Memory B cell (primary cell): ENCODE measurements at places on chromosomes 11 and 22.

DNA sequence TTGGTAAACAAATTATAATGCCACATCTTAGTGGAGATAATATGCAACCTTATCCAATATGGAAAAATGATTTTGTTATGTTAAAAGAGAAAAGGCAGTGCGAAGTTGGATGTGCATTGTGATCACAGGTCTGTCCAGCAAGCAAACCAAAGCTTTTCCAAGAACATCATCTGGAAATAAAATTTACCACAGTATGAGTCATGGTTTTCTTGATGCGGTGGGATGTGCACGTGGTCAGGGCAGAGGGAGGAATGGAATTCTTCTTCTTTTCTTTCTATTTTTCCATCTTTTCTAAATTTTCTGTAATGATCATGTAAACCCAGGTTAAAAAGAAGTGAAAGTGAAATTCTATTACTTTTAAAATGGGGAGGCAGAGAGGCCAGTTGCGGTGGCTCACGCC lies 169.8 kb downstream of the C11orf91 start:
- no peak for DNase-seq

GRCh38 chr11:122261546-122261945 lies 145.5 kb upstream of the BLID start:
- no peak for DNase-seq

DNA sequence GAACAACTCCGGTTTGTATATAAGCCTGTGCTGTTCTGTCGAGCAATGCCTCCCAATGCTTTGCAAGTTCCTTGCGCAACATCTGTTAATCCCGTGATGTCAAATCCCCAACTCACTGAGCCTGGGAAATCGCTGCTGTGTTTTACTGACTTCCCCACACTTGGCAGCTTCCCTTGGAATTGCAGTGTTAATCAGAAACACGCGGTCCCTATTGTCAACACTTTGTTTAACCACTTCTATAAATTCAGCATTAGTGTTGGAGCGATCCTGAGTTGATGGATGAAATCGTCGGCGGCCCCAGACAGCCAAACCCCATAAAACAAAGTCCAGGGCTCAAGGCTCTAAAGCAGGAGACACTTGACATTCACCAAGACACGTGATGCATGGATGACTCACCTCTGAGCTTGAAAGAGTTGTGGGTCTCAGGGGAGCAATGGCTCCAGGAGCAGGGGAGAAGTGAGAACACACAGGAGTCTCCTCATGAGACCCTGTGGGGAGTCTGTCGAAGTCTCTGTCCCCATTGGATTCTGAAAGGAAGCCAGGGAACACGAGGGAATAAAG lies 555.3 kb downstream of the MIAT start:
- DNase-seq = no peak

GRCh38 chr11:116169776-116170175 lies 603.0 kb downstream of the BUD13 start:
- DNase-seq = no peak

- DNase-seq = no peak
Observed at GRCh38 chr22:39684702-39685281, 114.2 kb downstream of the CACNA1I start.

GRCh38 chr11:114796954-114797721 lies 118.8 kb downstream of the NXPE2 start:
- no peak for DNase-seq

DNA sequence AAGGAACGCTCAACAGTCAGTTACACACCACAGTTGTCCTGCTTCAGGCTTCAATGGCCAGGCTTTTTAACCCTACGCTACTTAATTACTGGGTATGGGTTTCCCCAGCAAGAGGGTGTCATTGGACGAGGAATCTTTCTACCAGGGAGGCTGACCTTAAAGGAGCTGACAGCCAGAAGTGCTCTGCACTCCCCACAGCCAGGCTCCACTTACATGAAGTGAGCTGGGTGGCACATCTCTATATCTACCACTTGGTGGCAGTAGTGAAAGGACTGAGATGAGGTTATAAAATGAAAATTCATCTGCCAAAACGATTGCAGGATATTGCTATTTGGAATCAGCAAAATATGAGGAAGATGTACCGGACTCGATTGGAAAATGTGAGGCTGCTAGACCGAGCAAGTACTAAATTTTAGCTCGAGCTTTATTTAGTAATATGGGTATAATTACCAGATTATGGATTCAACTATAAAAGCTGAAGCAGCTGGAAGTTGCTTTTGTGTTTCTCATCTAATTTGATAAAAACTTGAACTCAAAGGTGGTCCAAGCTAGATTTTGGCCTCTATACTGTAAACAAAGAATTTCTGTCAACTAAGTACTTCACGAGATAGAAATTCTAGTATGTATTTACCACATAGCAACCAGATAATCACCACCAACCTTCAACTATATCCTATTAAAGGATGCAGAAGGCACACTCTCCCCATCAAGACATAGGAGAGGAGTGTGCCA lies 53.9 kb upstream of the CEP126 start:
- peak; percentile 25 for DNase-seq

DNA sequence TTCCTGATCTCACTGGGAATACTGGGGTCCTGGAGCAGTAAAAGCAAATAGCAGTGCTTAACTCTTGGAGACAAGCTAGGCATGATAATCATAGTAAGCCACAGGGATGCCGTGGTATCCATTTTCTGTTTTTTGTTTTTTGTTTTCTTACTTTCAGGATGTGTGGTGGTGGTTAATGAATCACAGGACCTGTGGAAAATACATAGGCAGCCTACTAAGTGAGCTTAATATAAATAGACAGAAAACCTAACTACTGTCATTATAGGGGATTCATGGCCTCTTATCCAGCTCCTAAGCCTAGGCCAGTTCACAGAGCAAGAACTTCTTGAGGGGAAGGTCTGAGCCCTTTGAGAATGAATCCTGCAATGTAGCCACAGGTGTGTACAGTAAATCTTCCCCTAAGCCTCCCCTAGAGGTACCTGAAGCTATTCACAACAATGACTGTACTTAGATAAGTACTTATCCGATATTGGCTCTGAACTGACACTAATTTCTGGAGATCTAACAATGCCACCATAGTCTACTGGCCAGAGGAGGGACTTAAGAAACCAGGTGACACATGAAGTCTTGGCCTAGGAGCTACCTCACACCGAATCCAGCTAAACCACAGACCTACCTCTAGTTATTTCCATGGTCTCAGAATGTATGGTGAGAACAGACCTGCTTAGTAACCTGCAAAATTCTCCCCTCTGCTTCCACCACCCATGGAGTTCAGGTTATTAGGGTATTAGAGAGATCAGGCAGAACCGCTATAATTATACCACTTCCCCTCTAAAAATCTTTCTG lies 83.6 kb downstream of the ENTHD1 start:
- DNase-seq = no peak

- DNase-seq = no peak
Observed at GRCh38 chr11:125262830-125263218, 98.3 kb downstream of the PKNOX2 start.

- DNase-seq = no peak
Observed at GRCh38 chr11:84243629-84244263, 957.6 kb upstream of the CCDC90B start.

GRCh38 chr22:49777569-49778249 lies 50.0 kb downstream of the BRD1 start:
- no peak for DNase-seq

DNA sequence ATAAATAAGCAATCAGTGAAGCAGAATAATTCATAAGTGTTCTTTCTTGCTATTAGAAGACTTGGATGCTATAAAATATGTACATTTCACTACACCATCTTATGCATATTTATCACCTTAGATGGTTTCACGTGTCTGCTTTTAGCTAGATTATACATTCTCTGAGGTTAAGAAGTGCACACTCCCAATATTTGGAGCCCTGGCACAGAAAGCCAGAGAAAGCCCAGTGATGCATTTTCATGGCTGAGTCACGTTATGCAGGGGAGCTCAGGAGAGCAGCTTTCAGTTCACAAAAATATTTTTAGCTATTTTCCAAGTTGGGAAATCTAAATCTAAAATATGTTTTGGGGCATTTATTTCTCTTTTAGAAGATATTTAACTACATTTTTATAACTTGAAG lies 5.1 kb upstream of the TP53AIP1 start:
- no peak for DNase-seq

DNA sequence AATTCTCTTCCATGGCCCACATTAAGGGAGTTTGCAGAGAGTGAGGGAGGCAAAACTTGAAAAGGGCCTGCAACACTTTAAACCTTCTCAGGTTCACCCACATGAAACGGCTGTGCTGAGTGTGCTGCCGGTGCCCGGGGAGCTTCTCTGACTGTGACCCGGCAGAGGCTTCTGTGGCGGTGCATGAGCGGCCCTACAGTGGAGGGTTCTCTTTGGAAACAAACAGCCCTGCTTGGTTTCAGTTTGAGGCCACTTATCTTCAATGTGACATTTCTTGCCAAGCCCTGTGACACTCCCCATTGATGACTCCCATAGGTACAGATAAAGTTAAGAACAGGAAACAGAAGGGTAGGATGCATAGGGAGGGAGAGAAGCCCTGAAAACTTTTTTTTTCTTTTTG lies 31.8 kb downstream of the FAM118A start:
- DNase-seq = no peak

DNA sequence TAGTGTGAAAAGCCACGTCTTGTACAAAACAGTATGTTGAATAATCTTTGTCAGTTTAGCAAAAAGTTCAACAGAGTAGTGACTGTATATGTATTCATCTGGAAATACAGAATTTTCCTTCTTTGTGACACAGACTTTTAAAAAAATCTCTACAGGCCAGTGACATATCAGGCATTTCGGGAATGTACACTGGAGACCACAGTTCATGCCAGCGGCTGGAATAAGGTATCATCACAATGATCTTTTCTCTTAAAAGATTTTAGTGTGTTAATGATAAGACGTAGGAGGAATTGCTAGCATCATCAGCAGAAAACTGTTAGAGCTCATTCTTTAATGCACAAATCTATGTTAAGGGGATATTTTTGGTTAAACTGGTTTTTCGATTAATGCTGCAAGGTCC lies 57.4 kb downstream of the BCL2L13 start:
- DNase-seq = no peak

- no peak for DNase-seq
Observed at GRCh38 chr22:36056980-36057379, 28.4 kb upstream of the RBFOX2 start.

GRCh38 chr11:31968461-31969358 lies 122.2 kb upstream of the RCN1 start:
- no peak for DNase-seq

DNA sequence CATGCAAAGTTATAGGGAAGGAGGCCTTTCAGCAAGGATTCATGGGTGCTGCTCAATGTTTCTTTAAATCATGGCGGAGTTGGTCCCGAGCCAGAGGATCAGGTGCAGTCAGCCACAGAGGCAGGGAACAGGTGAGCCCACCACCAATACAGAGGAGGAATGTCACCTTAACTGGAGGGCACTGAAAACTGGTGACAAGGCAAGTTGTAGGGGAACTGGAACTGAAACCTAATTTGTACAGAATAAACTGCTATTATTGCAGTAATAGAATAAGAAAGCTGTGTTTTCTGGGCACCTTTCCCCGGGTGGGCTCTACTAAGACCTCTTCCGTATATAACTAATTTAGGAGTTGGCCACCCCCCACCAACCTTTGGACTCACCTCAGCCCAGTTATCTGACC lies 296.0 kb upstream of the NARS2 start:
- DNase-seq = no peak

GRCh38 chr11:77375107-77375506 lies 73.6 kb upstream of the GDPD4 start:
- no peak for DNase-seq

GRCh38 chr22:42919199-42919598 lies 62.1 kb upstream of the ARFGAP3 start:
- no peak for DNase-seq

GRCh38 chr11:105132716-105133511 lies 6.7 kb downstream of the CARD18 start:
- DNase-seq = no peak

GRCh38 chr11:3712274-3712673 lies 41.1 kb upstream of the CHRNA10 start:
- DNase-seq = no peak

GRCh38 chr11:22720457-22720856 lies 54.0 kb downstream of the GAS2 start:
- DNase-seq = no peak

DNA sequence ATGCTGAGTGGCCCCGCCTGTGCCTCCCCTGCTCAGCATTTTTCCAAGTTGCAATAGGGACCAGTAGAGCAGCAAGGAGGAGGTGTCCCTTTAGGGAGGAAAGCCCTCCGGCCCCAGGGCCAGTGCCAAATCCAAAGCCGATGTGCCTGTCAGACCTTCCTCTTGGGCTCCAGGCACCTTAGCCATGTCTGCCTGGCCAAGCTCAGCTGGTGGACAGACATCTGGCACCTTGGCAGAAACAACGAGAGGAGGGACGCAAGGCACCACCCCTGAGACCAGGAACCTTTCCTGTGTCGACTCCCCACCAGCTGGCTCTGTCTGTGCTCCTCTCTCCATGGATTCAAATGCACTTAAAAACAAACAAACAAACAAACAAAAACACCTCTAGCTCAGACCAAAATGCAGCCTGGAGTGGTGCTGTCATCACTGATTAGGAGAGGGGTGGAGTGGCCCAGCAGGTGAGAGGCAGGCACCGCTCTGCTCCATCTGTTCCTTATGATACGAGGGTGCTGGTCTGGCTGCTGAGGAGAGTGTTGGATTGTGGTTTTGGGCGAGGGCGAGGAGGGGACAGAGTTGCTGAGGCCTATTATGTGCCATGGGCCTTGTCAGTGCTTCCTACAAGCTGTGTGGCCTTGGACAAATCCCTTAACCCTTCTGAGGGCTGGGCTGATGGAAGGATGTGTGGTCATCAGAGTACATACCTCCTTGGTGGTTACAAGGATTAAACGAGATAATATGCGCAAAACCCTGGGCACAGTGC lies 46.2 kb downstream of the TP53I11 start:
- DNase-seq = no peak

DNA sequence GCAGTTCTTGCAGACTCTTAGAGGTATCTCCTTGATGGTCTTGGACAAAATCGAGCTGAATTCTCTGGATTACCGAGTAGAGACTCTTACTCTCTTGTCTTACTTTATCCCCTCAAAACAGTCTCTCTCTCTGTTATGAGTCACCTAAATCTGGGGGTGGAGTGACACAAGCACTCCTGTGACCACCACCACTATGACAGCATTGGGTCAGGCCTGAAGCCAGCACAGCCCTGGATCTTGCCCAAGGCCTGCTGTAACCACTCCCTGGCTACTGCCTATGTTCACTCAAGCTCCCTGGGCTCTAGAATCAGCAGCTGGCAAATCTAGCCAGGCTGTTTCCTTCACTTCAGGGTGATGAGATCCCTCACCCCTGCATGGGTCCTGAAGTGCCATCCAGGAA lies 662.5 kb downstream of the LUZP2 start:
- DNase-seq = no peak

GRCh38 chr22:23240639-23241389 lies 60.5 kb downstream of the BCR start:
- no peak for DNase-seq

- no peak for DNase-seq
Observed at GRCh38 chr11:81979448-81979847, 754.2 kb downstream of the FAM181B start.

DNA sequence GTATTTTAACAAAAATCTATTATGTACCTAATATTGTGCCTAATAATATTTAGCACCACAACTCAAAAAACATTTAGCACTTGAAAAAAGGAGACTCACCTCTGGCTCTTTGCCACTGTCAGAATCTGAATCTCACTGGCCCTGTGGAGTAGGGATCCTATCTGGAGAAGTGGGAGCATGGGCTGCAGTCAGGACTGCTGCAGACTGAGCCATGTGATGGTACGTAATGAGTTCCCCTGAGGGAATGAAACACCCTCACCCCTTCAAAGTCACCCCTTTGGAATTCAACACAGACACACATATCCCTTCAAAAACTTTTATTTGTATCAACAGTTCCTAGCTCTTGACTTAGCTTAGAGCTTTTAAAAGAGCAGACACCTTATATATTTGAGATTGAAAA lies 6.5 kb downstream of the PTPMT1 start:
- no peak for DNase-seq

GRCh38 chr11:102192349-102193066 lies 82.3 kb downstream of the YAP1 start:
- no peak for DNase-seq
